ENCODE measurements at places on chromosomes 6 and 20.

DNA sequence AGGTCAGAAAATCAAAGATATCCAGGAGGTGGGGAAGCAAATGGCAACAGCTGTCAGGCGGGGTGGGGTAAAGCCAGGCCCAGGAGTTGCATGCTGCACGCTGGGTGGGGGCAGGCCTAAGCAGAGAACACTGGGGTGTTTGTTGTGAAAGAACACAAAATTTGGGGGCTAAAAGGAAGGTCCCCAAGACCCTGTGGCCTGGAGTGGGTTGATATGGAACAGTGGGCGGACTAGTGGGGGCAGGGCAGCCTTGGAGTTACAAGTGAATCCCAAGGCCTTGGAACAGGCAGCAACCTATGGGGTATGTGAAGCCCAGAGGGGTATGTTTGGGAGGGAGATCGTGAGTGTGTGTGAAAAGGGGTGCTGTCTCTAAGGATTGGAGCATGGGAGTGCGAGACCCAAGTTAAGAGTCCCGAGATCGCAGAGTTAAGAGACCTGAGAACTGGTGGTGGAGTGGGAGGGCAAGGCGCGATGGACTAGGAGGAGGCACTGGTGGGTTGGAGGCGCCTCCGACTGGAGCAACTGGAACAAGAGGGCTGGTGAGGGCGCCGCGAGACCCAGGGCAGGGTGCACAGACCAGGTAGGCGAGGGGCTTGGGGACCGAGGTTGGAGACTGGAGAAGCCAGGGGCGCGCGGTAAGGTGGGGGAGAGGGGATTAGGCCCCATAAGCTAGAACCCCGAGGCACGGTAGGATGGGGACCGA, 658 bp downstream of the CUL7 start:
- DNase-seq: peak; percentile 23

GRCh38 chr20:57876163-57876562, 166.3 kb upstream of the PMEPA1 start:
- no peak for DNase-seq

DNA sequence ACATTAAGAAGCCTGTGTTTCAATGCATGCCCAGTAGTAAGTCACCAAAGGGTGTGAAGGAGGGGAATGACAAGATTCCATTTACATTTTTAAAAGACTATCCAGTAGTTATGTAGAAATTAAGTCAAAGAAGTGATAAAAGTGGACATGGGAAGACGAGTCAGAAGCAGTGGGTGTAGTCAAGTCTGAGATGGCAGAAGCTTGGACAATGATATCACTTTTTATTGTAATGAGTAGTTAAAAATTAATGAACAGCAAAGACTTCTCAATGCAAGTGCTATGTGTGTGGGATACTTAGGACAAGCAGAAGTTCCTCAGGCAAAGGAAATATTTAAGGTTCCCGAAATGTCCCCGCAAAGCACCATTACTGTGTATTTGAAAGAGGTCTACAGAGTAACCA, 156.0 kb downstream of the DST start:
- peak; percentile 75 for DNase-seq

GRCh38 chr6:164151161-164152120, 736.9 kb downstream of the QKI start:
- no peak for DNase-seq

DNA sequence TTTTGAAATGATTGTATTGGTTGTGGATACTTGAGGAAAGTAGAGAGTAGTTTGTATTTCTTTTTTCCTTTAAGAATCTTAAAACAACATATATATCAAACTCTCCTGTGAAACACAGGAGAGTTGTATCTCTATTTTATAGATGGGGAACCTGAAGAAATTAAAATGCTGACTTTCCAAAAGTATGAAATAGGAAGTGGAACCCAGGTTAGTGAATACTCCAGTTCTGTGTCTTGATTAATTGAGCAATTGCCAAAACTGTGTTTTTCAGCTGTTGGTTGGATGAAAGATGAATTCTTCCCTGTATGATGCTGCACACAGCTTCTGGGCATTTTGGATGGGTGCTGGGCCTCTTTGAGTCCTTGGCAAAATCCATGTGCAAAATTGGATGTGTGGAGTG, 86.3 kb downstream of the ARID1B start:
- no peak for DNase-seq

DNA sequence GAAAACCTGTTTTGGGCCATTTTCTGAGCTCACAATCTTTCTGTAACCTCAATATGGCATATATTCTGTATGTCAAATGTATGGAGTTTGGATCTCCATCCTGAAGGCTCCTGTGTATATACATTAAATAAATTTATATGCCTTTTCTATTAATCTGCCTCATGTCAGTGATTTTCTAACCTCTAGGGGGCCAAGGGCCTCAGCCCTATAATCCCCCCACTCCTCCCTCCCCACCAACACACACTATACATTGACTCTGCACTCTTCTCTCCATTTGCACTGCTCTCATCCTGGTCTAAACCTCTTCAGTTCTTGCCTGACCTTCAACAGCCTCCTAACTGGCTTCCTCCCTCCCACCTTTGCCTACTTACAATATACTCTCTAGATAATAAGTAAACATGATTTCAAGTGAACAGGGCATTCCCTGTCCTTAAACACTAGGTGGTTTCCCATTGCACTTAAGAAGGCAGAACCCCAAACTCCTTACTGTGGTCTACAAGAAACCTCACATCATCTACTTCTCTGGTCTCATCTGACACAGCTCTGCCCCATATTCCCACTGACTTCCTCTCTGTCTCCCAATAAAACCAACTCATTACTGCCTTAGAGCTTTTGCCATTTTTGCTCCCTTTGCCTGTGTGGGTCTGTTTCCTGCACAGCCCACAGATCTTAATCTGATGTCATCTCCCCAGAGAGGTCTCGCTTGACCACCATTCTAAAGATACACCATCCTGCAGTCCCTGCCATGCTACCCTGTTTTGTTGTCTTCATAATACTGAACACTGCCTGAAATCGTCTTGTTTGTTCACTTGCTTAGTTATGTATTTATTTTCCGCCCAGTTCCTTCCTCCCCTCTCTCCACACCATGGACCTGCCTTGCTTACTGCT, 213.7 kb downstream of the SYNE1 start:
- no peak for DNase-seq

GRCh38 chr20:32125506-32125905, 16.0 kb downstream of the TM9SF4 start:
- no peak for DNase-seq

GRCh38 chr6:157049133-157049532, 272.0 kb downstream of the ARID1B start:
- DNase-seq: no peak

GRCh38 chr20:51535075-51535386, 7.5 kb downstream of the NFATC2 start:
- DNase-seq: no peak

DNA sequence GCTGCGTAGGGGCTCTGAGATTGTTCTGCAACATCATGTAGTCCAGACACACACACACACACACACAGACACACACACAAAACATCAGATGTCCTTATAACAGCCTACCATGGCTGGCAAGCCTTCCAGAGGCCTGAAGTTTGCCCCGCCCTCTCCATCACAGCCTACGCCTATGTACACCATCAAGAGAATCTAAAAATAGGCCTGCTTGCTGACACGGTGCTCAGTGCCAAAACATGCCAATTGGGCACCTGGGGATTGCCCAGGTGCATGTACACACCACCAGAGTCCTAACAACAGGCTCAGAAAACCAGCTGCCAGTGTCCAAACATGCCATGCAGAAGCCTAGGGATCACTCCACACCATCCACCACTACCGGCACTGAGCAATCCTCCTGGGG, 391.7 kb upstream of the SPTLC3 start:
- DNase-seq: no peak

DNA sequence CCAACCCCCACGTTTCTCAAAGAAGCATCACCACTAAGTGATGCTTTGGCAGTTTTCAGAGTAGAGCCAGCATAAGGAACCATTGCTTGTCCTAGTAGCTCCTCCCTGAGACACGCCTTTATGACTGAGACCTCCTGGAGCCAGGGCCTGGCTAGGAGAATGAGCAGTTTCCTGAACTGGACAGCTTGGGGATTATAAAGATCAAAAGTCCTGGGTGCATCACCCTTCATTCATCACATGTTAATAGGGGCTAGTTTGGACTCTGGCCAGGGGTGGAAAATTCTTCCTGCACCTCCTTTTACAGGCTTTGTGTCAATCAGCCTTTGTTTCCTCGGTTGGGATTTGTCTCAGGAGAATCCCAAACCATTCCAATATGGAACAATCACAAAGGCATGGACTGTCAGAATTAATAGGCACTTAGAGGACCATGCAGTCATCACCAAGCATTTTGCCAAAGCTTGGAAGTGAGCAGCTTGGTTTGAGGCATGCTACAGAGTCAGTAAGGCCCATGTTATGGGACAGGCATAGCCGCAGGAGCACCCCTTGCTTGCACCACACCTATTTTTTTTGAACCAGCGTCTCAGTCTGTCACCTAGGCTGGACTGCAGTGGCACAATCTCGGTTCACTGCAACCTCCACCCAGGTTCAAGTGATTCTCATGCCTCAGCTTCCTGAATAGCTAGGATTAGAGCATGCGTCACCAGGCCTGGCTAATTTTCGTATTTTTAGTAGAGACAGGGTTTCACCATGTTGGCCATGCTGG, 64.9 kb upstream of the TGM3 start:
- no peak for DNase-seq

GRCh38 chr20:40563296-40563950, 125.6 kb downstream of the MAFB start:
- DNase-seq: no peak

DNA sequence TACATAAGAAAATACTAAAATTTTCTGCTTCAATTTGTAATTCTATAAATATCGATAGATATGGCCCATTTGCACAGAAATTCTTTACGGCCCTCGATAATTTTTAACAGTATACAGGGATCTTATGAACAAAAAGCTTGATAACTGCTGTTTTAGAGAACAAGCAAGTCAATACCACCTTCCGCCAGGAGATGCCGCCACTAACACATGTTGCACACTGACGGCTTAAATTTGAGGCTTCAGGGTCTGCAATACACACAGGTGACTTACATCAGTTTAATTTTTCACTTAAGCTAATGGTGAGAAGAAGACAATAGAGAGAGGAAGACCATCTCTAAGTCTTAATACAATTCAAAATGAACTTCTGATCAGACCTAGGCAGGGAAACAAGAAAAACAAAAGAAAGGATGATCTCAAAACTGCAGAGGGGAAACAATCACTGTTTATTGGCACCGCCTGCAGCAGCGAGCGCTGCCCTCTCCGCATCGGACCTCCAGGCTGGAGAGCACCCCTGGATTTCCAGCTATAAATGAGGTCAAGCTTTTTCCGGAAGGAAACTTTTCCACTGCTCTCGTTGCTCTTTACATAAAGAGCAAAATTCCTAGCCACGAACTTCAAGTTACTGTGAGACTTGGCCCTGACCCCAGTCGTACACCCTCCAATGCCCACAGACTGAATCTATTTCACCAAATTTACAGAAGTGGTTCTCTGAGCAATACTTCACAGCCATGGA, 53.9 kb downstream of the OTOR start:
- DNase-seq: peak; percentile 59

- DNase-seq: no peak
Measured at GRCh38 chr6:128067446-128068118, 166.7 kb upstream of the THEMIS start.

- no peak for DNase-seq
Measured at GRCh38 chr20:17648315-17648646, 33.8 kb downstream of the RRBP1 start.

- no peak for DNase-seq
Measured at GRCh38 chr20:45507011-45507820, 8.2 kb downstream of the SPINT3 start.

DNA sequence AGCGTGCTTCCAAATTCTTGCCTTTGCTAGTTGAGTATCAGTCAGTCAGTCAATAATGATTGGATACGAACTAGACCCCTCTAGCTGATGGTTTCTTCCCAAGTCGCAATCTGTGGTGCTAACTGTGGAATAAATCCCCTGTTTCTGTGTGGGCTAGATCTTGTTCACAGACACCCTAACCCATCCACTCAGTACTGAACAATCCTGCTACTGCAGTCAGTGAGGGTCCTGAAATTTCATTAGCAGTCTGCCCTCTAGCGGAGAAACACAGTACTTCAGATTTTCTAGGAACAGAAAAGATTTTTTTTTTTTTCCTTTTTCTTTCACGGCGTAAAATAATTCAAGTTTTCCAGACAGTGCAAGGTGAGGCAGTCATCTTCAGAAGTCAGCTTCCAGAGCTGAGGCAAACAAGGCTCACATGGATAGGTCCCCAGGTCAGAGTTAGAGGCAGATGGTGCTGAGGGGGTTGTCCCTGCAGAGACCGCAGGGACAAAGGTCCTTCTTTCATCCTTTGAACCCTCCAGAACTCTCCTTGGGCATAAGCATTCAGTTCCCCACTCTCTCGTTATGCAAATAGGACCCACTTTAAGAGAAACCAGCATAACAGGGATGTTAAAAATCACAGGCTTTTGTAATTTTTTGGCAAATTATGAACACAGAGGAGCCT, 119.6 kb downstream of the SCML4 start:
- DNase-seq: peak; percentile 5

- no peak for DNase-seq
Measured at GRCh38 chr6:143652841-143653331, 24.9 kb upstream of the PHACTR2 start.

DNA sequence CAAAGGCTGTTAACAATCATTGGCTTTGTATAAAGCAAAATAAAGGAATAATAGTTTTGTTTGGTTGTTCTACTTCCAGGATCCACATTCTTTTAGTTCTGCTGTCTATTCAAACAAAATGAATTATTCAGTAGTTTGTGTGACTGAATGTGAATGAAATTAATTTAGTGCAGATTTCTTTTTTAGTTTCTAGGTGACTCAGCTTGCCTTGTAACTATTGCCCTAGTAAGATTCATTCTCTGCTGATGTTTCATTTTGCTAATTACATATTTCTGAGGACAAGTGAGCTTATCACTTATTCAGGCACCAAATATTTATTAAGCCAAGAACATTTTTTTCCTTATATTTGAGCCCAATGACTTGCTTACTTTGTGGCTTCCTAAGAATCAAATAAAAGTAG, 46.5 kb upstream of the RIPOR2 start:
- no peak for DNase-seq

DNA sequence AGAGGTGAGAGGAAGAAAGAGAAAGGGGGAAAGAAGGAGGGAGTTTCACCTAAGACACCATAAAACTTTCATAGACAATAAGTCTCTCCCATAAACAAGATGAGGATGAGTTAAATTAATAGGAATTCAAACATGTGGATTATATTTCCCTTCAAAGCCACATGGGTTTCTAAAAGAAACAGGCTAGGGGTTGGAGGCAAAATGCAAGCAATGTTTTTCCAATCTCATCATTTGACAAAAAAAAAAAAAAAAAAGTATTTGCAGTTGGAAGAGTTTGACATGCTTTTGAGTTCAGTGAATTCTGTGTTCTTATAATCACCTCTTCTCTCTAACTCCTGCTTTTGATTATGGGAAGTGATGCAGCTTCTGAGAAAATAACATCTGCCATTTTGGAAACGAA, 286.5 kb upstream of the PRND start:
- DNase-seq: no peak

GRCh38 chr6:32852844-32853540, 512 bp downstream of the TAP1 start:
- DNase-seq: peak; percentile 7

GRCh38 chr20:22652681-22653588, 68.6 kb upstream of the FOXA2 start:
- no peak for DNase-seq

GRCh38 chr6:105803442-105803841, 282.7 kb upstream of the PRDM1 start:
- DNase-seq: no peak
